ENCODE measurements at places on chromosomes 6 and 20.

DNA sequence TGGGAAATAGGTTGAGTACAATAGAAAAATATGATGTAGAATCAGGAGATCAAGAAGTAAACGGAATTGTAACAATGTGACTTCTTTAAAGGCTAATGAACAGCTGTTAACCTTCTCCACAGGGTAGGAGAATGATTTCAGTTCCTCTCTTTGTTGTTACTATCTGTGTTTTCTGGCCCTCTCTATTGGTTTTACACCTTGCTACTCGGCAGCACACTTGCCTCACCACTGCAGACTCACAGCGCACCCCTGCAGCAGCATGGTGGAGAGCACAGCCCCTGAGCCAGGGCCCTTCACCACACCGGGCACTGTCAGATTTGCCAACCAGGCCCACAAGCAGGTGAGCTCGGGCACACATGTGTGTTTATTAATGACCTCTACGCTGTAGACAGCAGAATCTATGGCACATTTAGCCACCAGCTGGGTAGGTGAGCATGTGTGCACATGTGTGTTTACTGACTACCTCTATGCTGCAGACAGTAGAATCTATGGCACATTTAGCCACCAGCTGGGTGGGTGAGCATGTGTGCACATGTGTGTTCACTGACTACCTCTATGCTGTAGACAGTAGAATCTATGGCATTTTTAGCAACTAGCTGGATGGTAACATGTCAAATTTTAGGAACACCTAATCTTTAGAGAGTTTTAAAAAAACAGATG is 16.8 kb downstream of the SFT2D1 start:
- no peak for DNase-seq

DNA sequence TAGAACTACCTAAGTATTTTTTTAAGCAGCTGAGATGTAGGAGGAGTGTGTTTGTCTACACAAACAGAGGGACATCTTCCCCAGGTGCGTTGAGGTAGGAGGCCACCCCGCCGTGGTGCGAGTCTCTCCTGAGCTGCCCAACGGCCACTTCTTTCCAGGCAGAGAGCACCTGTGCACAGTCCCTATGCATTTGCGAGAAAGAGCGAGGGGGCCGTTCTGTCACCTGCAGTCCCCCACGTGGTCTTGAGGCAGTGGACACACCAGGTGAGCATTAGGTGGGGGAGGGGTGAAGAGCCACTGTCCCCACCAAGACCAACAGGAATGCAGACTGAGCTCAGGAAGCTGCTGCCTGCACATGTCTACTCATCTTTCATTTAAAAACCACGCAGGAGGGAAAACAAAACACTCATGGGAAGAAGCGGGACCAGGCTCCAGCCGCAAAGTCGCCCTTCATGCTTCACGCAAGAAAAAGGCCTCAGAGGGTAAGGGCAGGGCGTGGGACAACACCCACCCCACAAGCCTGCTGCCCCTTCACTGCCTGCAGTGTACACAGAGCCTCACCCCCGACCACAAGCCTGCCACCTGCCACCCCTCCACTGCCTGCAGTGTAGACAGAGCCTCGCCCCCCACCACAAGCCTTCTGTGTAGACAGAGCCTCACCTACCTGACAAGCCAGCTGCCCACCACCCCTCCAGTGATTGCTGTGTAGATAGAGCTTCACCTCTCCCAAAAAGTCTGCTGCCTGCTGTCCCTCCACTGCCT is 142.0 kb downstream of the DLL1 start:
- no peak for DNase-seq

- no peak for DNase-seq
Observed at GRCh38 chr6:45387236-45387635, 9.5 kb upstream of the SUPT3H start.

- no peak for DNase-seq
Observed at GRCh38 chr20:50308166-50308512, 117.5 kb downstream of the CEBPB start.

DNA sequence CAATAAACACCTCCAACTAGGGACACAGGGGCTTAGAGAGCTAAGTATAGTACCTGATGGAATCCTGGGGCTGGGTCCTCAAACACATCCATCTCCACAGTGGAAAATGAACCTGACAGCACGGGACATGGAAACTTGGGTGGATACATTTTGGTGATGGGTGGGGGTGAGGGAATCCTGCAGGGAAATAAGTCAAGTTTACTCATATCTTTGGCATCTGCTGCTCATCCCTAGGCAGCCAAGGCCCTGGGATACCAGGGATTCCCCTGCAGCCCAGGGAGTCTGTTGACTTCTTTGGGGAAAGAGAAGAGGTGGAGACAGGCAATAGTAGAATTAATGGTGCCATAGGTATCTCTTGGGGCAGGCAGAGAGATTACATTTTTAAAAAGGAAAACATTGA is 6.6 kb downstream of the APOBEC2 start:
- DNase-seq = no peak

All from NCI-H1694 treated with DMSO at 0.1 percent for 48 hours (cell line).